Activated CD4-positive, alpha-beta T cell treated with anti-CD3 and anti-CD28 coated beads, Interleukin-2, amount 50 U/mL, for 48 hours (primary cell): ENCODE measurements at places on chromosomes 13 and 19.

GRCh38 chr19:56132316-56132822 is 8.7 kb upstream of the ZNF444 start:
- no peak for DNase-seq

GRCh38 chr19:41206926-41207750 is 11.9 kb upstream of the AXL start:
- no peak for DNase-seq

GRCh38 chr19:2631213-2631821 is 71.2 kb downstream of the GNG7 start:
- DNase-seq = no peak

GRCh38 chr13:98706446-98707110 is 45.9 kb downstream of the SLC15A1 start:
- DNase-seq = no peak

- no peak for DNase-seq
Observed at GRCh38 chr19:33496038-33496895, 25.3 kb downstream of the PEPD start.

GRCh38 chr13:36875961-36876360 is 44.1 kb downstream of the SMAD9 start:
- DNase-seq = no peak

GRCh38 chr19:6826281-6826920 is 53.9 kb downstream of the VAV1 start:
- no peak for DNase-seq

GRCh38 chr19:49679771-49680413 is 2.8 kb downstream of the PRMT1 start:
- no peak for DNase-seq

- DNase-seq = no peak
Observed at GRCh38 chr13:28576067-28576466, 81.1 kb upstream of the FLT1 start.

DNA sequence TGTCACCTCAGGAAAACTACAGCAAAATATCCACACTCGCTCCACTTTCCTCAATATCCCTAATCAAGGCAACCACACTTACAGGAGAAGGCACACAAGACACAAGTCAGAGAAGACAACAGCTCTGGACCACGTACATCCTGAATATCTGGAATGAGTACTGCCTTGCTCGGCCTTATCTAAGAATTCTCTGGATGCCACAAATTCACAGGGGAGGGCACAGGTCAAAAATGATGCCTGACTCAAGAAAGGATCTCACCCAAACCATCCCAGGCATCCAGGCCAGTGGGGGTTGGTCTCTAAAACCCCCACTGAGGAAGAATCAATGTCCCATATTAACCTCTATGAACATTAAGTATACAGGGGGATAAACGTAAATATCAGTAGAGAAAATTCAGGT is 29.9 kb downstream of the ATP7B start:
- DNase-seq = no peak

DNA sequence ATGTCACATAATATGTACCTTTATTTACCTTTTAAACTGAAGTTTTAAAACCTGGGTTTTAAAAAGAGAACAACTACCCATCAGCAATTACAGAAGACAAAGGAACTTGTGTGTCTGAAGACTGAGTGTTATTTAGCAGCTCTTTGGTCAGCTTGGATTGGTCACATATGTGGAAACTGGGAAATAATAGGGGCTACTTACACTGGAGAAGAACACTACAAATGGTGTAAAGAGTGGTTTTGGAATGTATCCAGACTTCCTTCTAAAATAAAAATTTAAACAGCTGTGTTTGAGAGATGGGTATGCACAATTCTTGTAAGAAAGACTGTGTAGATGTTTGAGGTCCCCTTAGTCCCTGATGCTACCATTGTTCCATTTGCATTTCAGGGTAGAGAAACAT is 13.3 kb downstream of the TNFRSF19 start:
- DNase-seq = no peak

- DNase-seq = no peak
Observed at GRCh38 chr13:26914624-26915023, 154.0 kb upstream of the GPR12 start.

GRCh38 chr19:35592226-35592625 is 6.3 kb downstream of the PMIS2 start:
- peak; percentile 16 for DNase-seq

DNA sequence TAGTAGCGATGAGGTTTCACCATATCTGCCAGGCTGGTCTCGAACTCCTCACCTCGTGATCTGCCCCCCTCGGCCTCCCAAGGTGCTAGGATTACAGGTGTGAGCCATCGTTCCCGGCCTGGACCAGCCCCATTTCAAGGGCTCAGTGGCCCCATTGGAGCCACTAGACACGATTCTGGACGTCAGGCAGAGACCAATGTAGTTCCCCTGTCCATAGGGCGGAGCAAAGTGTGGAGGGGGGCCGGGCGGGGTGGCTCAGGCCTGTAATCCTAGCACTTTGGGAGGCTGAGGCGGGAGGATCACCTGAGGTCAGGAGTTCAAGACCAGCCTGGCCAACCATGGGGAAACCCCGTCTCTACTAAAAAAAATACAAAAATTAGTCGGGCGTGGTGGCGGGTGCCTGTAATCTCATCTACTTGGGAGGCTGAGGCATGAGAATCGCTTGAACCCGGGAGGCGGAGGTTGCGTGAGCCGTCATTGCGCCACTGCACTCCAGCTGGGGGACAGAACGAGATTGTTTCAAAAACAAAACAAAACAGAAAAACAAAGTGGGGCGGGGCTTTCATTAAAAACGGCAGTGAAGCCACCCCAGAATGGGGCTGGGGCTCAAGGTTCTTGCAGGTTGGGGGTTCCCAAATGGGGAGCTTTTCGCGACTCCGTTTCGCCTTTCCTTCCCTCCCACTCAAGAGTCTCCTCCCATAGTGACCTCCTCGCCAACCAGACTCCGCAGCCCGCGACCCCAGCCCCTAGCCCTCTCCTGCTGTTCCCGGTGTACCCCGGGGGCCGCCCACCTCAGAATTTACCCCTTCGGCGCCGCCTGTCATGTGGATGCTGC is 758 bp upstream of the TECR start:
- no peak for DNase-seq

GRCh38 chr13:31605076-31605860 is 134.1 kb upstream of the RXFP2 start:
- no peak for DNase-seq
